ENCODE measurements at places on chromosomes 16 and 17.
A peak's percentile ranks its signal among the peaks of the same experiment; 100 is the strongest.

DNA sequence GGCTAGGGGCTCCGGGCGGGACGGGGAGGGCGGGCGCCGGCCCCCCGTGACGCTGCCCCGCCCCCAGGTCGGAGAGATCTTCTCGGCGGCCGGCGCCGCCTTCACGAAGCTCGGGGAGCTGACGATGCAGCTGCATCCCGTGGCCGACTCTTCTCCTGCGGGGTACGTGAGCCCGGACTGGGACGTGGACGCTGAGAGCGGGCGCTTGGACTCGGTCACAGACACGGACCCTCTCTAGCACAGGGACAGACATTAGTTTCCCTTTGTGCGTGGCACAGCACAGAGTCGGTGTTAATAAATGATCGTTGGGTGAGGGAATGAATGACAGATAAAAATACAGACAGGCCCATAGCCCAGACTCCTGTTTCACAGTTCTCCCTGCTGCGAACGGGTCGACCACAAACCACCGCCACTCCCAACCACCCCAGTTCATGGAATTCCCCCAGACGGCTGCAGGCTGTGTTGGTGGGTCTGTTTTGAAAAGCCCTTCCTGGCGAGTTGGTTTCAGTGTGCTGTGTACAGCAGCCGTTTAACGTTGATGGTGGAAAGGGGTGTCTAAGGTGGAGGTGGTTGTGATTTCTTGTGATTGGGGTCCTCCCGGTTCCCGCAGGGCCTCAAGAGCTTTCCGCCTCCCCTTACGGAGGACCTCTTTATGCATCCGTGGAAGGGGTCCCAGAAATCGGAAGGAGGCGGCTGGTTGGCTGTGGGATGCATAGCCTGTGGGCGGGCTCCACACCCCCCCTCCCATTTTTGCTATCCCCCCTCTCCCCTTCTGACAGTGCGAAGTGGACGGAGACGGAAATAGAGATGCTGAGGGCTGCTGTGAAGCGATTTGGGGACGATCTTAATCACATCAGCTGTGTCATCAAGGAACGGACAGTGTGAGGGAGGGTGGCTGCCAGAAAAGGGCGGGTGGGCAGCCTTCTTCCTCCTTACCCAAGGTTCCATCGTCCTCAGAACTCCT lies 2.9 kb downstream of the RNASEK start:
- DNase-seq = no peak

- DNase-seq = peak; percentile 34
These were observed 30.6 kb upstream of the BRD7 start for GRCh38 chr16:50399411-50399810.

DNA sequence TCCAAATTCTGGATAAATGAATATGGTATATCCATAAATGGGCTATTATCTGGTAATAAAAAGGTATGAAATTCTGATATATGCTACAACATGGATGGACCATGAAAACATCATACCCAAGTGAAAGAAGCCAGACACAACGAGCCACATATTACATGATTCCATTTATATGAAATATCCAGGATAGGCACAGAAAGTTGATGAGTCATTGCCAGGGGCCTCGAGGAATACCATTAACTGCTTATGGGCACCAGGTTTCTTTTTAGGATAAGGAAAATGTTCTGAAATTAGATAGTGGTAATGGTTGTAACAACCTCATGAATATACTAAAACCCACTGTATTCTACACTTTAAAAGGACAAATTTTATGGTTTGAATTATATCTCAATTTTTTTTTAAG lies 123.2 kb downstream of the PITPNC1 start:
- no peak for DNase-seq

DNA sequence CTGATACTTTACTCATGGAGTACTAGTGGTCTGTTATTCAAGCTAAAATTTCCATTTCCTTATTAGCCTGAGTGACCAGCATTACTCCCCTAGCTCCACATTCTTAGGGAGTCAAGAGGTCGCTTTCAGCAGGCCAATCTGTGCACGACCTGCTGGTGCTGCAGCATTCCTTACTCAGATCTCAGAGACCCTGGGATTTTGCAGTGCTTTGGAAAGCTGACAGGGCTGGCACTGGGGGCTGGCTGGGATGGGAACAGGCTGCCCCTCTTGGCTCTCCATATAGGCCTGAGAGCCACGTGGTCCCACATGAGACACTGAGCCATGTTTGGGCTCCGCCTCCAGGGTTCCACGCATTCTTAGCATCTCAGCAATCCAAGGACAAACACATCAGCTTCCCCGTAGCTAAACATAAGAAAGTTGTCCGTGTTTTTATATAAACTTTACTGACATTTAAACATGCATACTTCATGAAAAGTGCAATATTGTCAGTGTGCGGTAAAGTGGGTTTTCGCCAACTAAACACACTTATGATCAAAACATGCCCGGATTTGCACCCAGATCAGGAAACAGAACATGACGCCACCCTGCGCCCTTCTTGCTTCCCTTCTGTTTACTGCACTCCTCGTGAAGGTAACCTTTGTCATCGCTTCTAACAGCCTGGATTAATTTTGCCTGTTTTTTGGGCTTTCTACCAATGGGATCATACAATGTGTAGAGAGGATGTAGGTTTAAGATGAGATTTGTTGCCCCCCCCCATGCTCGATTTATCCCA lies 254.5 kb upstream of the CACNG5 start:
- DNase-seq = no peak

DNA sequence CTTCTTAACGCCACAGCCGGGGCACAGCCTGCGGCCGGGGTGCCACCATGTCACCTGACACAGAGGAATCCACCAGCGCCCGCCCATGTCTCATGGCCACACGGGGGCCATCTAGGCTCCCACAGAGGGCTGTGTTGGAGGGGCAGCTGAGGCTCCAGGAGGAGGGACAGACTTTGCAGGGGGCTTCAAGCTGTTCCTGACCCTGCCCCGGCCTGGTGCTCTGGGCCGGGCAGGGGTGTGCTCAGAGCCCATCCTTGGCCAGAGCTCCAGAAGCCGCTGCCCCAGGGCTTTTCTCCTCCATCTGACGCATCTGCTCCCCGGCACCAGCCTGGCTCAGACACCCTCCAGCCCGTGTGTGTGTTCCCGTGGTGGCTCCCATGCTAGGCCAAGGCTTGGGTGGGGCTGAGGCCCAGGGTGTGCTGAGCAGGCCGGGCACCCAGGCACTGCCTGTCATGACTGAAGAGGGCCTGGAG lies 7.8 kb upstream of the SLC38A10 start:
- no peak for DNase-seq

DNA sequence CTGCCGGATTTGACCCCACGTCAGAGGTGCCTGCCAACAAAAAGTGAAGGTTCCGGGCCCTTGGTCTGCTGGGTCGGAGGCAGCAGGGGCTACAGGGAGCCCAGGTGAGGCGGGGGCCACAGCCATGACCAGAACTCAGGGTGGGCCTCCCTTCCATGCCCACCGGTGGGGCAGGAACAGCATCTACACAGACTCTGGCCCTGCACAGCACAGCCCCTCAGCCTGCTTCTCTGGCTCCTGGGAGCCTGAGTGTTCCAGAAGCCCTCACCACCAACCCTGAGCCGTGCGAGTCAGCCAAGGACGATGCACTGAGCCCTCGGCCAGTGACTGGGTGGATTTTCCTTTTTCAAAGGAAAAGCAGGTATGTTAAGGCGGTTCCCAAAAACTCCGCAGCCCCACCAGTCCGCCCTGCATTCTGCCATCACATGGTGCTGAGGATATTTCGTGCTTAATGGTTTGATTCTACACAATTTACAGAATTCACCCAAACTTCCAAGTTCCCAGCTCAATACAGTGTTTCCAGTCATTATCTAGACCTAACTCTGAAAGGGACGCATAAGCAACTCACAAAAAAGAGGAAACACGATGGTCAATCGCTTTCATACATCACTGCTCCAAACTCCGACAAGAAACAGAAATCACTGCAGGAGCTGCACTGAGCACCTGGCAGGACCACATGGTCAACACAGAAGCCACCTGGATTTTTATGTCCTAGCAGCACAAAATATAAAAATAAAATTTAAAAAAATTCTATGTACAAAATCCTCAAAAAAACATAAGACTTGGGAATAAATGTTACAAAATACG lies 19.4 kb upstream of the C16orf95 start:
- DNase-seq = no peak

DNA sequence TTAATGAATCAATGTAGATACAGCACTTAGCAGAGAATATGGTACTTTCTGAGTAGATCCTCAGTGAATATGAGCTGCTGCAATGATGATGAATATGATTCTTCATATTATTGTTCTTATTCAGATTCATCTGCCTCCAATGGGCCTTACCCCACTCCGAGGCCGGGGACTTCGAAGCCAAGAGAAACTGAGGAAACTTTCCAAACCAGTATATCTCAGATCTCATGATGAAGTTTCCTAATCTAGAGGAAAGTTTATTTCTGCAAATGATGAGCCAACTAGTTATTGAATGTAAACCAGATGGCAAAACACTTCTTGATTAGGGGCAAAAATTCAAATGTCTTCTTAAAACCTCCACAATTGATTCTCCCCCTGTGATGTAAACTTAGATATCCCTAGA lies 23.3 kb downstream of the LYRM1 start:
- no peak for DNase-seq

- DNase-seq = no peak
These were observed 203.7 kb downstream of the LGALS9B start for GRCh38 chr17:20263595-20263994.

- no peak for DNase-seq
These were observed 346.6 kb downstream of the SNX29 start for GRCh38 chr16:12323007-12323758.

DNA sequence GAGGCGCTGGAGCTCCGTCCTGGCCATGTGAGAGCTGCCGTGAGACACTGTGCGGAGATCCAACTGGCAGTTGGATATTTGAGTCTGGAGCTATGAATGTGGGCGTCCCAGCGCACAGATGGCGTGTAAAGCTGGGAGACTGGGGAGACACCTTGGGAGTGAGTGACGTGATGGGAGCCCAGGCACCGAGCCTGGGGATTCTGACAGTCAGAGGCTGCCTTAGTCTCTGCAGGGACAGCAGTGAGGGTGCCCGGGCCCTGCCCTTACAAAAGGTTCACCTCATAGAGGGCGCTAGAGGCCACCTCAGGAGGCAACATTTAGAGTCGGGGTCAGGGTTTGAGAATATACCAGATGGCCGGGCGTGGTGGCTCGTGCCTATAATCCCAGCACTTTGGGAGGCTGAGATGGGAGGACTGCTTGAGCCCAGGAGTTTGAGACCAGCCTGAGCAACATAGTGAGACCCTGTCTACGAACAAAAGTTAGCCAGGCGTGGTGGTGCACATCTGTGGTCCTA lies 194.1 kb upstream of the GSE1 start:
- DNase-seq = no peak

- DNase-seq = no peak
These were observed 415.1 kb downstream of the NPIPA8 start for GRCh38 chr16:17921357-17921978.

- no peak for DNase-seq
These were observed 178.3 kb upstream of the CA10 start for GRCh38 chr17:52336796-52337195.

- DNase-seq = no peak
These were observed 688 bp downstream of the FBRS start for GRCh38 chr16:30658731-30659506.

DNA sequence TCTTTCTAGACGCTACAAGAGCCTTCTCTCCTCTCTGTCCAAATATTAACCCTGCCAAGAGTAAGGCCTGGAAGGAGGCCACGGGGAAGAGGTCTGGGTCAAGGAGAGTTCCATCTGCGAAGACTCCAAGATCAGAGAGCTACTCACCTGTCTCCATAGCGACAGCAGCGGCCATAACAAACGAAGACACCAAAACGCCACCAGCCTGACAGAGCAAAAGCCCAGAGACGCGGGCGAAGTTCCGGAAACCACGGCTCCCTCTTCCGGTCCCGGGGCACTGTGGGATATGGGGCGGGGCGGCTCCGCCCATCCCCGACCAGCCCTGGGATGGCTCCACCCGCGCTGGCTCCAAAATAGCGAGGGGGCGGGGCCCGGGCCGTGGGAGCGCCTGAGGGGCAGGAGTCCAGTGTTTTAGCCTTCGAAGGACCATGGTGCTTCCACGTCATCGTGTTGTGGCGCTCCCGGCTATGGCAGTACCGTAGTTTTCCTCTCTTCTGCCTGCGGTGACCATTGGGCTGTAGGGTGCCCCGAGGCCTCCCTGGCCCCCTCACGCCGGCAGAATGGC lies at the start of the genes C17orf100 and MED31:
Gene C17orf100, plus strand, starts transcription at position 409 of the 565 bp plus-strand sequence. Its CDS starts 152 bp downstream, at position 561.
Gene MED31, minus strand, starts transcription at position 252 of the 565 bp plus-strand sequence. Its CDS starts 77 bp downstream, at position 175.
- no peak for DNase-seq

DNA sequence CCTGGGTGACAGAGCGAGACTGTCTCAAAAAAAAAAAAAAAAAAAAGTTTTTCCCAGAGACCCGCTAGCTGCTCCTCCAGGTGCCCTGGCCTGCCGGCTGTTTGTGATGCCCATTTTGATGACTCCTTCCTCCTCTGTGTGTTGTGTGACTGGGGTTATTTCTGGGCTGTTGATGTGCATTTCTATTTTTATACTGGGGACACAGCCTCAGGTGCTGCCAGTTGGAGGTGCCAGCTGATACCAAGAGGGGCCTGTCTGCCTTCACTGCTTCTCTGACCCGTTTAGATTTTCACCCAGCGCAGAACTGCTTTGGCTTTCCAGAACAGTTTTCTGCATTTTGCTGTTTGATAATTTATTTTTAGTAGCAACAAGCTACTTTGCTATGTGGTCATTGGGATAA lies 6.7 kb downstream of the PLA2G15 start:
- DNase-seq = no peak

DNA sequence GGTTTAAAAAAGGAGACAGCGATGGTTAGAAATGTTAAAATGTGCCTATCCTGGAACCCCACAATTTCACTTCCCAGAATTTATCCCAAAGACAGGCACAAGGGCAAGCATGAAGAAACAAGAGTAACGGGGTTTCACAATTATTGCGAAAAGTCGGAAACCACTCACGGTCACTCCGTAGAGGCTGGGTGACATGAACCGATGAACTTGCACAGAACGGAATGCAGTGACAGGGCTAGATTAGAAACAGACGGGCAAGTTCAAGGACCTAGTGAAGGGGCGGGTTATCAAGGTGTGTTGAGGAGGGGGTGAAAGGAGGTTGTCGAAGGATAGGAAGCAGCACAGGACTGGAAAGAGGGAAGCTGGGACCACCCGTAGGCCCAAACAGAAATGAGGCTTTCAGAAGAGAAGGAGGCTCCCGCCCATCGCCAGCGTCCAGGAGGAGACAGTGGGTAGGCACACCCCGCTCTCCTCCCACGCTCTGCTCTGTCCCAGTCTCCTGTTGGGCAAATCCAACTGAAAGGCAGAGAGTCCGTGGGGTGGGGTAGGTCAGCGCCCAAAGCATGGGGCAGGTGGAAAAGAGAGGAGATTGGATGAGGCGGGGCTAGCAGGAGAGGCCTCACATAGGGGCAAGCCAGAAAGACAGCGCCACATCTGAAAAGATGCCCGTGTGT lies 47.4 kb upstream of the JPH3 start:
- DNase-seq = no peak

DNA sequence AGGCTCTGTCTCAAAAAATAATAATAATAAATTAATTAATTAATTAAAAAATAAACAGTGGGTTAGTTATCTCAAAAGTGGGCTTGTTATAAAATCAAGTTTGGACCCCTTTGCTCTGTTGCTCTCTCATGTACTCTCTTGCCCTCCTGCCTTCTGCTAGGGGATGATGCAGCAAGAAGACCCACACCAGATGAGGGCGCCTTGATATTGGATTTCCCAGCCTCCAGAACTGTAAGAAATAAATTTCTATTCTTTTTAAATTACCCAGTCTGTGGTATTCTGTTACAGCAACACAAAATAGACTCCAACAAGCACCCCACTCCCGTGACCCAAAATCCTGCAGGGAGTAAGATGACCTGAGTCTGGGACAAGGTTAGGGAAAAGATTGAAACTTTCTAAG lies 2.1 kb upstream of the ZNF652 start:
- no peak for DNase-seq

Data from vagina (tissue), 2 donors.